A549 treated with ZK216348 at 1 μM for 4 hours (cell line): ENCODE measurements at places on chromosomes 12 and 14. TPM values are rescaled to one million over a fixed set of nuclear protein-coding genes. Genes with fewer than 3 reads are reported as not detected.

The CYP27B1 gene
- 0.86 to 4.5 TPM (median 2.7 TPM) in 5 replicates for total RNA-seq

The AVPR1A gene
- total RNA-seq: 0.14 to 0.15 TPM in 2 of 5 replicates, not detected in the others

The ABCB9 gene
- 7.2 to 11.1 TPM (median 9.8 TPM) in 5 replicates for total RNA-seq

The POLE2 gene
- 8.8 to 15.4 TPM (median 13.7 TPM) in 5 replicates for total RNA-seq

The SERPINA5 gene
- total RNA-seq: 0.12 to 0.21 TPM in 2 of 5 replicates, not detected in the others
